Left renal cortex interstitium (tissue), 4 donors: ENCODE measurements at places on chromosomes 1 and 21.
A peak's percentile ranks its signal among the peaks of the same experiment; 100 is the strongest.

DNA sequence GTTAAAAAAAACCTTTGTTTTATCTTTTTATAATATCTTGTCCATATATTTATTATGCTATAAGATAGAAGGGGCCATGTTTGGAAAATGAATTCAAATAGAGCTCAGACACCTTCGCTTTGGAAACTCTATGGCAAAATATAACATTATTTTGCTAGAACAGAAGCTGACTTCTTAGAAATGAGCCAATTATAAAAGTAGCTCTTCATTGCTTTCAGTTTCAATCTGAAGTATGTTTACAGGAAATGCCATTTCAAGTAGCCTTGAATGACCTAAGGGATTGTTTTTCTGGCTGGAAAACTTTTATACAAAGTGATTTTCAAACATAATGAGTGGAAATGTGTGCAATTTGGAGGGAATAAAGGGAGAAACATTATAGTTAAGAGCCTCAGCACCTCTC lies 37.8 kb upstream of the GBP5 start:
- DNase-seq = no peak

- DNase-seq = no peak
Measured at GRCh38 chr1:47859092-47859743, 138.0 kb downstream of the TRABD2B start.

DNA sequence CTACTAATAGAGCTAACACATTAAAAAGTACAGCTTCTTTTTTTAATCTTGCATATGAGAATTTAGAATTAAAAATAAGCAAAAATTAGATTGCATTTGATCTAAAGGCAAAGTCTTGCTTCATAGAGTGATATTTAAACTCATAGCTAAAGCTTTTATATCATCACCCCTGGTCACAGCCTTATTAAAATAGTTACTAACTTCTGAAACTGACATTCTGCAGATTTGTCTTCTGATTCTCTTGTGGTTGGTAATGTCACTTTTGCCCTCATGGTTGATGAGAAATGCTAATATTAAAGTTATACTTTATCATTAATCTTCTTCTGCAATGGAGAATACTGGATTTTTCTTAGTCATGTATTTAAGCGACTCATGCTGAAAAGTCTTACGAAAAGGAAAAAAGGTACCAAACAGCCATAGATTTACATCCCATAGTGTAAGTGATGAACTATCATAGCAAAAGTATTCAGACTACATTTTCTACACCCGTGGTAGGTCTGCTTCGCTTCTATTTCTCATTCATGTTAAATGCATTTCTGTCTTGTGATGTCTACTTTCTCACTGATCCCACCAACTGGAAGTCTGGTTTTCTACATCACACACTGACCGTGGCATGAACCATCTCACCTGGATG lies 330.5 kb upstream of the B3GALT2 start:
- DNase-seq = no peak

GRCh38 chr1:161133220-161133740 lies 813 bp upstream of the DEDD start:
- no peak for DNase-seq

GRCh38 chr1:112296908-112297307 lies 99.1 kb upstream of the CTTNBP2NL start:
- no peak for DNase-seq

GRCh38 chr1:96362623-96363022 lies 359.0 kb upstream of the PTBP2 start:
- DNase-seq = no peak

DNA sequence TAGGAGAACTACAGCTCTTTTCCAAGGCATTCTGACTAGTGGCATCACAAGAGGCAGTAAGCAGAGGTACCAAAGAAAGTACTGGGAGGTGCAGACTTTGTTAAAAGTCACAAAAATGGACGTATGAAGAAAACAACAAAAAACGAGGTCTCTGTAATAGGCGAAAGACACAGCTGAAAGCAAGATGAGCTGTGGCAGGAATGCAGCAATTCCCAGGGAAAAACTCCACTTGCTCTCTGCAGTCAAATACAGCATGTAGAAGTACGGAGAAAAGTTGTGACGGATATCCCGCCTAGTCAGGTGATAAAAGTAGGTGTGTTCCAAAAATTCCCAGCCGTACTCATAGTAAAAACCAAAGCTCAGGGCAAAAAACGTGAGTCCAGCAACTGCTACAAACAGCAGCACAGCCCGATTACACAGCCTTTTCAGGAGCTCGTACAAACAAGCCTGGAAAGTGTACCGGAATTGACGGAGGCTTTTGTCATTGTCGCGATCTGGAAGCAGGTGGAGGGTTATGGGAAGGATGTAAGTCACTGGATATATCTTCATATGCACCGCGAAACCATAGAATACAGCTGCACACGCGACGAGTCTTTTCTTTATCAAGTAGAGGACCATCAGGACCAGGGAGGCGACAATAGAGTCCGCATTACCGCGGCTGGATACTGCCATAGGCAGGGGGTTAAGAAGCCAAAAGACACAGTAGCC lies 979 bp downstream of the PIGM start:
- DNase-seq = no peak

DNA sequence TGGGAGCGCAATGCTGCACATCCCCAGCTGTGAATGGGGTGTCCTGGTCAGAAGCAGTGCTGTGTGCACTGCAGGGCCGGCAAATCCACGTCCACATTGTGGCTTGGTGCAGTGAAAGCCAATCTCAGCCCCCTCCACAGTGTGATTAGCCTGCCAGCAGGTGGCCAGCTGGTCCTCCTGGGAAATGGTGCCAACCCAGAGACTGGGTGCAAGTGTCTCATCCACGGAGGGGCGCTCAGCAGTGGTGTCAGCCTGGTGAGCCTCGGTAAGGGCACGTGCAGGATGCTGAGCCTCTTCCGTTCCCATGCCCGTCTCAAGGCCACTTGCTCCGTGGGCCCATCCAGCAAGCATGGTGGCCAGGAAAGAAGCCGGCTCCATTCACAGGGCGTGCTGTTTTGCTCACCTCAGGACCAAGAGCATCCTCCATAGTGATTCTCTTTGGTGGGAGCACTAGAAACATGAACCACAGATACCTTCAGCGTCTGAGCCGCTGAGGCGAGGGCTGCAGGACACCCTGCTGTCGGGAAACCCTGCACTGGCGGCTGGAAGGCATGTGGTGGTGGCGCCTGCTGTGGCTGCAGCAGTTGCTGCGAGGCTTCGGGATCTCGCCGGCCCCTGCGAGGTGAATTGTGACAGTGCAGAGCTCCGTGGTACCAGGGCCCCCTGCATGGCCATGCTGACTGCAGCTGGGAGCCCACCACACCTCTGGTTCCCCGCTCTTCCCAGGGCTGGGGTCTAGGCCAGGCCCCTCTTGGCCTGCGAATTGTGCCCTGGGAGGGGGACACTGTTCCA lies 2.0 kb upstream of the SMYD3 start:
- DNase-seq = no peak

DNA sequence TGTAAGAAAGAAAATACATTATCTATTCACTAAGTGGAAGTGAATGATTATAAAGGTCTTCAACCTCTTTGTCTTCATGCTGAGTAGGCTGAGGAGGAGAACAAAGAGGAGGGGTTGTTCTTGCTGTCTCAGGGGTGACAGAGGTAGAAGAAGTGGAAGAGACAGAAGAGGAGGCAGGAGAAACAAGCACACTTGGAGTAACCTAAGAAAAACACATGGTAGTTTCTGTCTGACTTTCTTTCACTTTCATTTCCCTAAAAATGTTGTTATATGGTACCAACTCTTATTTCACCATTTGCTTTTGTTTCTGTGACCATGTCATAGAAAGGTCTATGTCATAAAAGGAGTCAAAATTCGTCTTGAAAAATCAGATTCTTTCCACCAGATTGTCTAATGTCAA lies 696.6 kb upstream of the BRINP3 start:
- DNase-seq = no peak

- DNase-seq = peak; percentile 24
Measured at GRCh38 chr1:183310753-183311479, 107.3 kb downstream of the NMNAT2 start.

DNA sequence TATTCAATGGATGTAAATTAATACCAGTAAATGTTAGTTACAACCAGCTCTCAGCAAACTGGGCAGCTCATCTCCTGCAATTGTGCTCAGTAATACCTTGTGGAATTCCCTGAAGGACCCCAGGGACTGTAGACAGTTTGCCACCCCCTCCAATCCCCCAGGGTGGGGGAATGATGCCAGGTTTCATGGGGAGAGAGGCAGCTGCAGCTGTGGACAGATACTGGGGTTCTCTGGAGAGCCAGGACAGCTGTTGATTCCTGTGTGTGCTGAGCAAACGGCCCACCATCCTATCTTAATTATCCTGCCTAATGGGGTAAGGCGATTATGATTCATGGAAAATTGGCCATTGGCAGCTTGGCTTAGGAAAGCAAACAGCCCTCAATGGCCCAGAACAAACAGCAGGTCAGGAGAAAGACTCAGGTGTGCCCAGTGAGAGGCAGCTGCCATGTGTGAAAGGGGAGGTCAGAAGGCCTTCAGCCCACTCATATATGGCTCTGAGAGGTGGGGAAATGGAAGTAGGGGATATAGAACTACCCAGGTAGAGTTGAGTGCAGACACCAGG lies 148.9 kb upstream of the CTTNBP2NL start:
- DNase-seq = no peak

GRCh38 chr1:171654942-171655745 lies 2.7 kb upstream of the MYOC start:
- DNase-seq = no peak

GRCh38 chr1:76942549-76942948 lies 75.3 kb downstream of the ST6GALNAC5 start:
- no peak for DNase-seq

DNA sequence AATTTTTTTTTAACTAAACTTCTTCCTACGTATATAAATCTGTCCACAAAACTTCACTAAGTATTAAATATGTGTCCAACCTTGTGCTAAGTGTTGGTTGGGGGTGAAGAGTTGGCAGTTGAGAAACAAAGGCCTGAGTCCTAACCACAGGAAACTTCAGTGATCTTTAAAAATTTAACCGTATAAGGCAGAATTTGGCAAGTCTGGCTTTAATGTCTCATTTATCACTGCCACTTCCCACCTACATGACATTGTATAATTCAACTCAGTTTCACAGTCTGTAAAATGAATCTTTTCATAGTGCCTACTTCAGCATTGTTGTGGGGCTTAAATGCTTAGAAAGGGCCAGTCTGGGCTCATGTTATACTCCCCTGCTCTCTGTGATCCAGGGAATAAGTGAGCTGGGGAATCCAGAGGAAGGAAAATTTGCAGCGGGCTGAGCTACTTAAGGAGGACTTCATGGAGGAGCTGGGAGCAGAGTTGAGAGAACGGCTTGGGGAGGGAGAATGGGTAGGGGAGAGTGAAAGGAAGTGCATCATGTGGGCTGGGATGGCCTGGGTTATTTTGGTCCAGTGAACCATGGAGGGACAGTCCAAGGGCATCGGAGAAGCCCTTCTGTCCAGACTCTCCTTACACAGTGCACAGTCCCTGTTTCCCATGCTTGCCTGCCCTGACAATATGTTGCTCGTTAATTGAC lies 14.5 kb downstream of the IFNAR2 start:
- no peak for DNase-seq

DNA sequence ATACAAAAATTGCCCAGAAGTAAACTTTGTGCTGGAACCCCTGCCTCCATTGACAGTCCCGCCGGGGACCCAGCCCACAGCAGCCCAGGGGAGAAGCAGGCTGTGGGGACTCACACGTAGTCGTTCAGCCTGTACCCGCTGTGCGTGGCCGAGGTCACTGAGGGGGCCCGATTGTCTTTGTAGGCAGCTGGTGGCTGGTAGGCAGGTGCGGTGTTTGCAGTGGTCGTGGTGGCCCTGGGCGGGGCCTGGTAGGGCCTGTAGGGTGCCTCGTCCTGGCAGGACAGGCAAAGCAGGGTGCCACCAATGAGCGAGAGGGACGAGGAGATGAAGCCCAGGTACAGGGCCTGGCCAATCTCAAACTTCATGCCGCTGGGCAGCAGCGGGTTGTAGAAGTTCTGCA lies 19.1 kb downstream of the CLDN14 start:
- no peak for DNase-seq

DNA sequence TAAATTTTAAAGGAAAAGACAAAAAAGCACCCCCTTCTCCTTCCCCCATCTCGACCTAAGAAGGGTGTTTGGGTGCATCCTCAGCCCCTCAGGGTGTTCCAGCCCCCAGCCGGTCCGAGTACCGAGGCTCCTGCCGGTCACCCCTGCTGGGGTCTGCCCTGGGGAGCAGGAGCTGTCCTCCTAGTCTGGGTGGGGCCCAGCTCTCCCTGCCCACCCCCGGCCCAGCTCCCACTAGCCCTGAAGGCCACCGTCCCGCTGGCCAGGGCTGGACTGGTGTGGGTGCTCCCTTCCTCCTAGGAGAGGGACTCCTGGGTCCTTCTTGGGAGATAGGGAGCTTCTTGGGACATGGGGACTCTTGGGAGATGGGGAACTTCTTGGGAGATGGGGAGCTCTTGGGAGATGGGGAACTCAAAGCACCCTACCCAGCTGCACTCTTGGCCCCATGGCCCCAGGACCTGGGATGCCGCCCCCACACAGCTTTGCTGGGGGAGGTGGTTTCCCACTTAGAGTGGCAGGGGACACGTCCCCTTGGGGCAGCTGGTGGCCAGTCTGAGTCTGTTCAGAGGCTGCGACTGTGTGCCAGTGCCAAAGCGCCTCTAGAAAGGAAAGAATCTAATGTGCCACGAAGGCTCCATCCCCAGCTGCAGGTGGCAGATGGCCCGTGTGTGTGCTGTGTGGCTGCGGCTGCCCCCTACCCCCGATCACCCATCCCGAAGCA lies 44.5 kb downstream of the MORN1 start:
- DNase-seq = no peak
